ENCODE measurements at places on chromosomes 11 and 22.

GRCh38 chr11:69796063-69796462 lies 20.9 kb upstream of the FGF4 start:
- no peak for DNase-seq

DNA sequence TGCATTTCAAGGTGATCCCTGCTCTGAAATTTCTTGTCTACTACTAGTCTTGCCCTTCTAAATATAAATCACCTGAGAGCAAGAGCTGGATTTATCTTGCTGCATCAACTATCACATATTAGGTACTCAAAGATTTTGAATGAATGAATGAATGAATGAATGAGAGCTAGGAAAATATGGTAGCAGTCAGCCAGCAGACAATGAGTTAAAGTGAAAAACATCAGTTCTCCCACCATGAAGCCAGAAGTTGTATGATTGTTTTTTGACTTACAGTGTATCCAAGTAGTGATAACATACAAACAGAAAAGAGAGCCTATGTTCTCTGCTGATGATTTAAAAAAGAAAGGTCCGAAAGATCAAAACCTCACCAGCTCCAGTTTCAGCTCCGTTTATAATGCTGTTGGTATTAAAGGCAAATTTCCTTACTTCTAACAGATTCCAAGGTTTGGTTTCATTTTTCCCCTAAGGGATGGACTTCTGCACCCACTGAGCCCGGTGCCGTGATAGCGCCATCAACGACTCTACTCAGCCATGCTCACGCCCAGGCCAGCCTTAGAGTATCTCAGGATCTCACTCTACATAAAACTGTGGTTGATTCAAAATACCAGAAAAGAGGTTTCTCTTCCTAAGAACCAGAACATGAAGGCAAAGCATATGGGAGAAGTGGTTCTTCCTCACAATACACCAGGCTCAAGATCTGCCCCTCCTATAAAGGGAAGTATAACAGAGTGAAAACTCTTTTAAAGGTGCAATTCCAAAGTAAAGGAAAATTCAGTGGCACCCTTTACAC lies 92.0 kb downstream of the SGSM3 start:
- DNase-seq: no peak

GRCh38 chr11:129749141-129749540 lies 66.5 kb upstream of the TMEM45B start:
- no peak for DNase-seq

DNA sequence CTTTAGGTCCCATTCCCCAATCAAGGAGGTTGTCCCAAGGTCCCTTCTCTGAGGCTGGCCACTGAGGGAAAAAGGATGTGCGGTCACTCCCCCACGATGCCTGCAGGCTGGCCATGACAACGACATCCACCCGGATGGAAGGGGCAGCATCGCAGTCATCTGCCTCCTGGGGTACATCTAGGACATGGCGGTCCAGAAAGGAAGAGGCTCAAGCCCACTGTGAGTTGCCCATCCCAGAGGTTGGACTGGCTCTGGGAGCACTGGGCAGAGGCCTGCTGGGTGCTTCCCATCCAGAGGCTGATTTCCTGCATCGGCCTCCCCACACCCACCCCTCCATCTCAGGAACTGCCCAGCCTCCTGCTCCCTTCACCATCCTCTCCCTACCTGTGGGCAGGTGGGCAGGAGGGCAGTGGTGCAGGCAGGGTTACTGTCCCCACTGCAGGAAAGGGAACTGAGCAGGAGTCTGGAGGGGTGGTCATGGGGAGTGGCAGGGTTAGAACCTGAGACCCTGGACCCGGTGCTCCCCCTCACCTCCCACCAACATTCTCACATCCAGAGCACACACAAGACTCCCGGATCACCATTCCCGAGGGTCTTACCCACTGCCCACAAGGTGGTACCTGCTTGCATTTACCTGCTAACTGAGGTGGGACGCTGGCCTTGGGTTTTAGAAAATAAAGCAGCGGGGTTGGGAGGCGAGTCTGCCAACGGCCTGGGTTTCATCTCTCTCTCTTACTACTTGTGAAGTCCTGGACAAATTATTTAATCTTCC lies 4.4 kb downstream of the RCE1 start:
- no peak for DNase-seq

GRCh38 chr11:8930456-8931175 lies 2.1 kb downstream of the C11orf16 start:
- no peak for DNase-seq

GRCh38 chr11:7558046-7558445 lies 44.2 kb downstream of the PPFIBP2 start:
- DNase-seq: no peak

DNA sequence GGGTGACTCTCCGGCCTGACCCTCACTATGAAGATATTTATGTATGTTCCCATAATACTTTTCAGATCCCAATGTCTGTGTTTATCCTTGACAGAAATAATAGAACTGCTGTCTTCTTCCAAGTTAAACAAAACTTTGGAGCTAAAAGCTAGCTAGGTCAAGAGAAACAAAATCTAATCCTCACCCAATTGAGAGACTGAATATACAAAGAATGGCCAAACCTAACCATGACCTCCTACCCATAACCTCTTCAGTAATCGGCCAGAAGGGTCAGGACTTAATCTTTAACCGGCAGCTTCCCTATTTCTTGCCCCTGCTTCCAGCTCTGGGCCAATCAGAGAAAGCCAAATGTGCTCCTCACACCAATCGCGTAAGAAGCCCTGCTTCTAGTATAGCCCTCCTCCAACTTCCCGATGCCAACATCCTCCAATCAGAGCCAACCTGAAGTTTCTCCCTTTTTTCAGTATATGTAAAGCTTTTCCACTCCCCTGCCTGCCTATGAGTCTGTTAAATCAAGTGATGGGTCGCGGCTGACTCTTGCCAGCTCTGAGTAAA lies 1.7 kb upstream of the DDX6 start:
- peak; percentile 30 for DNase-seq

DNA sequence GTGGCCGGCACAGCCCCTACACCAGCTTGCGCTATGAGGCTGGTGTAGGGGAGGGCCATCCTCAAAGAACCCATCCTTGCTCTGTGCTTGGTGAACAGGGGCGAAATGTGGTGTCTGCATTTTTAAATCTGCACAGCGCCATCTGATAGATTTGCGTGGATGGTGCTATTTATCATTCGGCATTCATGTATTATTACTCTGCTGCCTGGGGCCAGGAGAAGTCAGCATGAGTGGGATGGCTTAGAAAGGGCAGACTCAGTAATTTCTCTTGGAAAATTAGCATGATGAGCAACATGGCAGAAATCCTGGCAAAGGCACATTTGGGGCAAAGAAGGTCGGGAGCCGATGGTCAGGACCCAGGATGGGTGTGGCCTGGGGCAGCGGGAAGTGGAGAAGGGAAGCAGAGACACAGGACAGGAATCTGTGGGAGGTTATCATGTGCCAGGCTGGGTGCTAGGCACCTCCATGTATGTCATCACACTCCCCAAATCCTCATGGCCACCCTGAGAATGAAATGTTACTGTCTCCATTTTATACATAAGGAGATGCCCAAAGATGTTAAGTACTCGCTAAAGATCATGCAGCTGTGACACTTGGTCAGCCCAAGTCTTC lies 149.0 kb downstream of the CEP164 start:
- no peak for DNase-seq

Data from stimulated activated CD8-positive, alpha-beta memory T cell treated with anti-CD3 and anti-CD28 coated beads, Interleukin-15, amount 100 ng/mL, for 1 hour (primary cell).